ENCODE measurements at places on chromosomes 13 and 19.

- no peak for DNase-seq
Observed at GRCh38 chr19:3710265-3710812, 2.2 kb downstream of the TJP3 start.

DNA sequence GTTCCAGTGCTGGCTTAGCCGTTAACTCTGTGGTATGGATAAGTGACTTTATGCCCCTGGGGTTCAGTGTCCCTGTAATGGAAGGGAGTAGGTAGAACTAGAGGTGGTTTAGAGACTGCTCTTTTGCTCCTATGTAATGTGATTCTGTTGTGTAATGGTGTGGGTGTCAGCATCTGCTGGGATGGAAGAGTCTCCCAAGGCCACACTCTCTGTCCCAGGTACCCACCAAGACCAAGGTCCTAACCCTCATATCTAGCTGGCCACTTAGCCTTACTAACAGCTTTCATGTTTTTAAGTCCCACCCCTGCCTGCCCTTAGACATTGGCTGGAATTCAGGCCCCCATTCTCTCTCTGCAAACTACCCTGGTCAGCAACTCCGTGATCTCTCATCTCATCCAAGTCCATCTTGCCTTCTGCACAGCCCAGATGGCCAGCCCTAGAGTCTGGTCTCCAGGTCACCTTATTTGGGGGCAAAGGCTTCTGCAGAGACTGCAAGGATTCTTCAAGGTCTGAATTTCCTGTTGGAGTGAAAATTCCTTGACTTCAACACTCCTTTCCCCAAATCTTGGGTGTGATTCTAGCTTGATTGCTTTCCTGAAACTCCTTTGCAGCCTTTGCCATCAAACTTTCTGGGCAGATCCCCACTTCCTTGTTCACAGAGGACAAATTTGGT is 48.4 kb downstream of the SERP2 start:
- DNase-seq, result no peak

DNA sequence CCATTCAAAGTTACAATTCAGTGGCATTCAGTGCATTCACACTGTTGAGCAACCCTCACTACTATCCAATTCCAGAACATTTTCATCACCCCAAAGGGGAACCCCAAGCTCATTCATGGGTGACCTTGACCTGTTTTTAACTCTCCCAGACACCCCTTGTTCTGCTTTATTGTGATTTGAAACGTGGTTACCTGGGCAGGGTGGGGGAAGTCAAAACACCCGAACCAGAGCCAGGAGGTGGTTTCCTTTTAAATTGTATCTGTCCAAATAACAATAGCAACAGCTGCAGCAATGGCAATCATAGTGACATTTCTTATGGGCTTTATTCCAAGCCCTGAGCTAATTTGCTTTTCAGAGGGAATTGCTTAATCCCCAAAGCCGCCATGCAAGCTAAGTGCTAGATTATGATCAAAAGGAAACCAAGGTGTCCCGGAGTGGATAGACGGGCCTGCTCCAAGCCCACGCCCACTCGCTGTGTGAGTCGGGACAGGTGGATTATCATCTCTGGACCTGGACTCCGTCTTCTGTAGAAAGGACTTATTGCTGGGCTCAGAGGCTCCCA is 6.1 kb downstream of the PTGIR start:
- no peak for DNase-seq

- DNase-seq, result no peak
Observed at GRCh38 chr13:109784590-109785140, 1.7 kb downstream of the IRS2 start.

GRCh38 chr19:40646743-40647254 is 43.7 kb downstream of the NUMBL start:
- no peak for DNase-seq

- DNase-seq, result no peak
Observed at GRCh38 chr19:28583242-28583641, 629.7 kb downstream of the UQCRFS1 start.

- no peak for DNase-seq
Observed at GRCh38 chr13:59519819-59520218, 643.9 kb downstream of the DIAPH3 start.

- no peak for DNase-seq
Observed at GRCh38 chr19:1651568-1652291, 685 bp downstream of the TCF3 start.

GRCh38 chr19:13095934-13096927 is 6.4 kb downstream of the LYL1 start:
- no peak for DNase-seq

DNA sequence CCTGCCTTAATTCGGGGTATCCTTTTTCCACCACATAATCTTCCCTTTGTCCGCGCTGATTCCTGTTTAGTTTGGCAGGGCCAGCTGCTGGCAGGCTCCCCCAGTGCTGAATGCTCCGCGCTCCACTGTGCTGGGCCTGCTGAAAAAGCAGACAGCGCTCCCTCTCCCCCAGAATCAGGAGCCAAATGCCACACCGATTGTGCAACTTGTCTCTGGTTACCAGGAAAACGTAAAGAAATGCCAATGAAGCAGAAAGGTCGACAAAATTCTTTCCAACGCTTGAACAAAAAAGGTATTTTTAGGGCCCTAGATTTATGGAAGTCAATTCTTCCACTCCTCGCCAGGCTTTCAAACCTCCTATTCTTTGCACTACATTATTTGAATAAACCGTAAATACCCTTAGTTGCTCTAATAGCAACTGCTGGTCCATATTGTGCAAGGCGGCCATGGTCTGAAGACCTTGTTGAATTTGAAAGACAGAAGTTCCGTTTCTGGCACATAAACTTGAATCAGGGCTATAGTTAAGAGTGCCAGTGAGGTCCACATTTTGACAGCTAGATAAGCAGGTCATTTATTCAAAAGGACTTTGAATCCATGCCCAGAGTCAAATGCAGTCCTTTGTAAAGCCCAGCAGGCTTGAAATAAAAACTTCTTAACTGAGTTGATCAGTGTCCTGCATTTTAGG is 206.7 kb upstream of the RFC3 start:
- DNase-seq, result no peak

DNA sequence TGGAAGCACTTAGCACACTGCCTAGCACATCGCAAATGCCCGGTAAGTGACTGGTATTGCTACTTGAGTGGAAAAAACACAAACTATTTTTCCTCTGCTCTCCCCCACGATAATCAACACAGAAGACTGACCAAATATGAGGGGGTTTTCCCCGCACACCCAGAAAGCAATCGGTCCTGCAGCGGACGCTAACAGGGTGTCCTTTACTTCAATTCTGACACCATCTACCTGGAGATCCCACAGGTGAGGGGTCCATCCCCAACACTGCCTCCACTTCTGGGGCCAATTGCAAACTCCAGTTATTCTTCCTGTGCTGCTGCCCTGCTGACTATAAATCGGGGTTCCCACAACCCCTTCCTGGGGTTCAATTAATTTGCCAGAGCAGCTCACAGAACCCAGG is 26.2 kb upstream of the PLEKHF1 start:
- no peak for DNase-seq

GRCh38 chr13:99913167-99913566 is 58.4 kb downstream of the ZIC5 start:
- DNase-seq, result no peak

- DNase-seq, result no peak
Observed at GRCh38 chr13:66888698-66889097, 341.4 kb downstream of the PCDH9 start.

GRCh38 chr19:50497022-50497405 is 14.0 kb downstream of the JOSD2 start:
- DNase-seq, result no peak

DNA sequence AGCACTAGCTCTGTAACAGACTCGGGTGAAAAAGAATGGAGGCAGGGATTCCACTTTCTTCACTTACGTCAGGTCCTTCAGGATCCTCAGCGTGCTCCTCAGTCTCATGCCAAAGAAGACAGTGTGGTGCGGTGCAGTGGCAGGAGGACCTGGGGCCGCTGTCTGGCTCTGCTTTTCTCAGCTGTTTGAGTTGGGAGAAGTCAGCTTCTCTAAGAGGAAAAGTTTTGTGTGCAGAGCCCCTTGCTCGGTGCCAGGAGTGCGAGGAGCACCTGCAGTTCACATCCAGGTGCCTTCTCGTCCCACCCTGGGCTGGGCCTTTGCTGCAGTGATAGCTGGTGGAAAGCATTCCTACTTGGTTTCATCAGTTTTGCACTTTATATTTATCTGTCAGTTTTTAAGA is 77.9 kb upstream of the TEX29 start:
- no peak for DNase-seq

DNA sequence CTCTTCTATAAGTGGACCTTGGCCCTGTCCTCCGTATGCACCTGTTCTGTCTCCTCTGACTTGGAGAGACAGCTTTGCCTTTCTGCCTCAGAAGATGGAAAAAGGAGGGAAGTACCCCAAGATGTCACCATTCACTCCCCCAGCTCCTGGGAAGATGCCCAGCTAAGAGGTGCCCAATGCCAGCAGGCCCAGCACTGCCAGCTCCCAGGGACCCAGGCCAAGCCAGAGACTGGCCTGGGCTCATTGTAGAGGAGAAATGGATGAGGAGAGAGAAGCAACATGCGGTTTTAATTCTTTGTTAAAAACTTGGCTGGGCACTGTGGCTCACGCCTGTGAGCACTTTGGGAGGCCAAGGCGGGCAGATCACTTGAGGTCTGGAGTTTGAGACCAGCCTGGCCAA is 111.5 kb upstream of the ZNF507 start:
- DNase-seq, result no peak

DNA sequence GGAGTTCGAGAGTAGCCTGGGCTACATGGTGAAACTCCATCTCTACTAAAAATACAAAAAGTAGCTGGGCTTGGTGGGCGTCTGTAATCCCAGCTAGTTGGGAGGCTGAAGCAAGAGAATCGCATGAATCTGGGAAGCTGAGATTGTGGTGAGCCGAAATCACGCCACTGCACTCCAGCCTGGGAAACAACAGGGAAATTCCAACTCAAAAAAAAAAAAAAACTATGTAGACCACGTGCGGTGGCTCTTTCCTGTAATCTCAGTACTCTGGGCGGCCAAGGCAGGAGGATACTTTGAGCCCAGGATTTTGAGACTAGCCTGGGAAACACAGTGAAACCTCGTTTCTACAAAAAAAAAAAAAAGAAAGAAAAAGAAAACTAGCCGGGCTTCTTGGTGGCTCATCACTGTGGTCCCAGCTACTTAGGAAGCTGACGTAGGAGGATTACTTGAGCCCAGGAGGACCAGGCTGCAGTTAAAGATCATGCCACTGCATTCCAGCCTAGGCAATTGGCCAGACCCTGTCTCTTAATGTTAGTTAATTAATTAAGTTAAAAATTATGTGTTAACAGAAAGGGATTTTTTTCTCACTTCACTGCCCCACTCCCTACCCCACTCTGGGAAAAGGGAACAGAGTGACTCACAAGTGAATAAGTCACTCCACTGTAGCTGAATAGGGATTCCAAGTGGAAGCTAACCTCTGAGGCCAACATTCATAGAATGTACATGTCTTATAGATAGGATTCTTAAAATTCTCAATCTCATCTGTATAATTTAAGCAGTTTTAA is 2.2 kb downstream of the ZNF83 start:
- no peak for DNase-seq

- DNase-seq, result no peak
Observed at GRCh38 chr19:30857388-30857787, 485.2 kb downstream of the ZNF536 start.

DNA sequence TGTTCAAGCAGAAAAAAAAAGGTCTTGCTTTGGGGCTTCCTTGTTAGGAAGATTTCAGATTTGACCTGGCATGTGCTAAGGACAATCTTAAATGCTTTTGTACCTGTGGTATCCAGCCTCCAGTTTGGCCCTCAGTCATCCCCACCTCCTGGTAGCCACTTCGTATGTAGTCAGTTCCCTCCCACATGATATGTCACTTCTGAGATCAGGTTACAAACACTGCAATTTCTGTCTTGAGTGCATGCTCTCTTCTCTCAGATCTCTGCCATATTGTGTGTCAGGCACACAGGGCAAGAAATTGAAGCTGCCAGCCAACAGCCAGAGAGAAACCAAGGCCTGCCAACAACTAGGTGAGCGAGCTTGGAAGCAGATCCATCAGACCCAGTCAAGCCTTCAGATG is 60.3 kb upstream of the STARD13 start:
- DNase-seq, result no peak

- DNase-seq, result no peak
Observed at GRCh38 chr19:6551607-6552450, 21.0 kb downstream of the TNFSF9 start.

GRCh38 chr19:31678421-31678820 is 329.2 kb upstream of the TSHZ3 start:
- DNase-seq, result no peak

DNA sequence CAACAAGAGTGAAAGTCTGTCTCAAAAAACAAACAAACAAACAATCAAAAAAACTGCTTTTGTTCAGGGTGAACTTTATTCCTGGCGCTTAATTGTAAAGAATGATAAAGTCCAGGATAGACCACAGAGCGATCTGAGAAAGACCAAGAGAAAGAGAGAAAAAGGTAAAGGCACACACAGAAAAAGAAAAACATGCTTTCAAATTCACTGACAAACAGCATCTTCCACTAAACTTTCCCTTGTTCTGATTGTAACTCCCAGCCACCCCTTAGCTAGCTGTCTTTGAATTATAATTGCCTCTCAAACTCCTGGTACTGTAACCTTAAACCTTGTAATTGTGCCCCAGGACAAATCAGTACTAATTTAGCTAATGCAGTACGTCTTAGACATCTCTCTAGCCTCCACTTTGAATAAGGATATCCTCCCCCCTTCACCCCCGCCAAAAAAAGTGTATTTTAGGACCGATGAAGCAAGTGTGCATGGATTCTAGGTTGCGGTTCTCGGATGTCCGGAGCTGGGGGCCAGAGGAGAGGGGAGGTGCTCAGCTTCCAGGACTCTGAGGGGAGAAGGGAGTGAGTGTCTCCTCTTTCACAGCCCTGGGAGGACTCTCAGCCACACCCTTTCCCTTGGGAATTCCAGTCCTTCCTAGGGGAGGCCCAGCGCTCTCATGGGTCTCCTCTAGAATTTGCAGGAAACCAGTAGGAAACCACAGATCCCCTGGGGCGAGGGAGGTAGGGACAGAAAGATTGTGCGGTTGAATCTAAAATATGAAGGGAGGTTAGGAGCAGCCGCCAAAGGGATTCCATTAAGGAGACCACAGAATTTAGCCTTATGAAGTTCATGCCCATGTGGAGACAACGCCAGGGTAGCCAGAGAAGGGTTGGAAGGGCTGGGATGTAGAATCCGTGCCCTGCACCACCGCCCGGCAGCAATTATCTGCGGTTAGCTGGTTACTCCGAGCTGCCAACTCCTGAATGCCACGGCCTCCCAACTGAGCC is 19.7 kb downstream of the ZNF536 start:
- DNase-seq, result no peak

- no peak for DNase-seq
Observed at GRCh38 chr13:24564881-24565280, 52.3 kb upstream of the PARP4 start.

DNA sequence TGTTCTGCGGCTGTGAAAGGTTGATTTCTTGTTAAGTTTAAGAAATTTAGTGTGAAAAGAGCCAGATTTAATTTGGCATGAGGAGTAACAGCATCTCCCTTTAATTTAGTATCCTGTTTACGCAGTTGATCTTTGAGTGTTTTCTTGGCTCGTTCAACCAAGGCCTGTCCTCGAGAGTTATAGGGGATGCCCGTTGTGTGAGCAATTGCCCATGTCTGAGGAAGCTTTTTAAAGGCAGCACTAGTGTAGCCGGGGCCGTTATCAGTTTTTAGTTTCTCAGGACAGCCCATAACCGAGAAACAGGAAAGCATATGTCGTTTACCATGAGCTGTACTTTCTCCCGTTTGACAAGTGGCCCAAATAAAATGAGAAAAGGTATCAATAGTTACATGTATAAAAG is 47.5 kb upstream of the ZNF43 start:
- DNase-seq, result no peak

GRCh38 chr19:501646-502045 is 5.4 kb downstream of the MADCAM1 start:
- DNase-seq, result no peak

GRCh38 chr13:49404703-49405020 is 39.2 kb downstream of the CAB39L start:
- DNase-seq, result no peak

Data from HS-5 (cell line).